ENCODE measurements at places on chromosomes 5 and 9.

DNA sequence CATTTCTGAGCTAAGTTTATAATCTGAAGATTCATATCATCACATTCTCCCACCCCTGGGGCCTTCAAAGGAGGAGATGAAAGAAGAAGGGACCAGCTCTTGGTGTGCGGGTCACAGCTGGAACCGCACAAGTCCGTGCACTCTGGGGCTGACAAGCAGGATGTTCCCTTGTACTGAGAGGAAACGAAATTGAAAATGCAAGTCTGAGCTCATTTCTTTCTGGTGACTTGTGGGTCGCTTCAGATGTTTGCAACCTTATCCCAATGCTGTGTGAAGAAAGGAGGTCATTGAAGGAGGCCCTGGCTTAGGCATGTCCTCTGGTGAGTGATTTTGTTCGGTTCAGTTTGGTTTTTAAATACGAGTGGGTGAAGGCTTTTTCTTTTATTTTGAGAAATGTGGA lies 59.6 kb downstream of the C9orf152 start:
- DNase-seq = no peak

- no peak for DNase-seq
These were observed 220.2 kb downstream of the PLK2 start for GRCh38 chr5:58239731-58240130.

GRCh38 chr5:145903867-145904266 lies 31.1 kb upstream of the GRXCR2 start:
- DNase-seq = no peak

DNA sequence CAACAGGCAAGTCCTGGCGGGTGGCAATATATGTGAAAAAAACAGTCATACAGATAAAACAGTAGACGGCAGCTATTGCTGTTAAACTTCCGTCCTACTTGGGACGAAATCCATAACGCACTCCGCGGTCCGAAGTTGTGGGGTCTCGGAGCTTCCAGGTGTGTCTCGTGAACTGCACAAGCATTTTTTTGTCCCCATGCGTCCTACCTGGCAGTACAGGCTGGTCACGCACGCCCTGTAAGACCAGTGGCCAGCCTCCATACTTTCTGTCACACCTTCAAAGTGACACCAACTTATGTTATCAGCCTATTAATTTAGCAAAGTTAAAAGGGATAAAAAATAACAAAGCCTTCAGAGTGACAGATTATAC lies 51.3 kb downstream of the TGFBI start:
- no peak for DNase-seq

DNA sequence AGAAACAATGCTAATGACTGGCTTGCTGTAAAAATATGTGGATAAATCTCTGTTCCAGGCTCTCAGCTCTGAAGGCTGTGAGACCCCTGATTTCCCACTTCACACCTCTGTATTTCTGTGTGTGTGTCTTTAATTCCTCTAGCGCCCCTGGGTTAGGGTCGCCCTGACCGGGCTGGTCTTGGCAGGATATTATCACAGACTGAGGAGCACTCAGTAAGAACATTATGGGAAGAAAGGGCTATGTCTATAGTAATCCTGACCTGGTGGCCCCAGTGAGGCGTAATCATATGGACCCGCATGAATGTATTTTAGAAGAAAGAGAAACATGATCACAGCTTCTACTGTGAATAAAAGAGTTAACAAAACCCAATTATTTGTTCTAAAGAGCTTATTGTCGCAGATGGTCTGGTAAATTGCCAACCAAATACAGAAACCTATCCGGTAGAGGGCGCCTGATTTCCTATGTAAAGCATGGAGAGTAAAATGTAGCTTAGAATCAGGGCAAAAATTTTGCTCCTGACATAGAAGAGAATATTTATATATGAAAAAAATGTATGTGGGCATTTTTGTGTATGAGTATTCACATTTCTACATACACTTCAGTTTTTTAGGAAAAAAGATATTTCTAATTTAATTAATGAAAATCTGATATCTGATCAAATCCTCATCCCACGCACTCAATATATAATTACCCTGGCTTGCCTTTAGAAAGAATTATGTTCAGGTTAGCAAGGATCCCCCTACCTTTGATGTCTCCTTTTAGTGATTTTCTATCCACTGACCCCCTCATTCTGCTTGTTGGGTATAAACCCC lies 5.8 kb upstream of the IFNA1 start:
- no peak for DNase-seq

- DNase-seq = no peak
These were observed 176.6 kb downstream of the GABBR2 start for GRCh38 chr9:98532147-98532546.

- DNase-seq = no peak
These were observed 214.8 kb upstream of the PIK3R1 start for GRCh38 chr5:68000805-68001204.

DNA sequence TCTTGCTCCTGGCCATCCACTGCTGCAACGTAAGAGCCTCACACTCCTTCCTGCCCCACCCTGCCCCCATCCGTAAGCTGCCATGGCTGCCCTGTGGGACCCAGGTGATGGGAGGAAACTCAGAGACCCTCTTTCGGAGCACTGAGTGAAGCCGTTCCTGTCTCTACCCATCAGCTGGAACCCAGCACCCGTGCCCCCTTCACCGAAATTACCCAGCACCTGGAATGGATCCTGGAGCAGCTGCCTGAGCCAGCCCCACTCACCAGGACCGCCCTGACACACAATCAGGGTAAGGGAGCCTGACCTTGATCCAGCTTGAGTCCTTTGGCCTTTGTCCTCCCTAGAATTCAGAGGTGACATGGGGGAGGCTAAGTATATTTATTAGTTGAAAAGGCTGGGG lies 3.2 kb downstream of the TESK1 start:
- no peak for DNase-seq

GRCh38 chr9:70789086-70789485 lies 332.3 kb downstream of the TRPM3 start:
- DNase-seq = peak; percentile 31

- no peak for DNase-seq
These were observed 29.0 kb downstream of the IRF1 start for GRCh38 chr5:132461569-132462070.

DNA sequence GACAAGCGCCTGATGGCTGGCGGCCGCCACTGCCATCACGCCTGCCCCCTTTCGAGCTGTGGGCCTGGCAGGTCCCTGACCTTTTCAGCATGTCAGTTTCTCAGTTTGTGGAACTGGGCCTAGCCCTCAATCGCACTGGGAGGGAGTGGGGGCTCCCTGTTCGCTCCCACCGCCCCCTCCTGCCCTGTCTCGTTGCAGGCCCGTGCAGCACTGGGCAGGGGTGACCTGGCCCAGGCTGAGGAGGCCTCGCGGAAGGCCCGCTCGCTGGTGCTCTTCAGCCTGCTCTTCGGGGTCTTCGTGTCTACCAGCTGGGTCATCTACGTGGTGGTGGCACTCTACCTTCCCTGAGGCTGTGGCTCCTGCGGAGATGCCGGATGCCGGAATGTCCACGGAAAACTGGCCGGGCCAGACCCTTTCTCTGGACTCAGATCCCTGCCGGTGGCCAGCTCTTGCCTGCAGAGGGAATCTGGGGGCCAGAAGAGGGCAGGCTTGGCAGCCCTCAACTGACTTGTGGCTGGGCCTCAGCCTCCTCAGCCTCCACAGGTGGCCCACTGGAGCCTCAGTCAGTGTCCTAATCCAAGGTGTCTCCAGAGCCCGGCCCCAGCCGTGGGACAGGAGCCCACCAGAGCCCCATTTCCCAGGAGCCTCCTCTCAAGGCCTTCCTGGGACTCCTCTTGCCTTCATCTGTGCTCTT lies 12.7 kb downstream of the PRRT1B start:
- no peak for DNase-seq

- DNase-seq = peak; percentile 42
These were observed 136.8 kb downstream of the TLE1 start for GRCh38 chr9:81552581-81552991.

DNA sequence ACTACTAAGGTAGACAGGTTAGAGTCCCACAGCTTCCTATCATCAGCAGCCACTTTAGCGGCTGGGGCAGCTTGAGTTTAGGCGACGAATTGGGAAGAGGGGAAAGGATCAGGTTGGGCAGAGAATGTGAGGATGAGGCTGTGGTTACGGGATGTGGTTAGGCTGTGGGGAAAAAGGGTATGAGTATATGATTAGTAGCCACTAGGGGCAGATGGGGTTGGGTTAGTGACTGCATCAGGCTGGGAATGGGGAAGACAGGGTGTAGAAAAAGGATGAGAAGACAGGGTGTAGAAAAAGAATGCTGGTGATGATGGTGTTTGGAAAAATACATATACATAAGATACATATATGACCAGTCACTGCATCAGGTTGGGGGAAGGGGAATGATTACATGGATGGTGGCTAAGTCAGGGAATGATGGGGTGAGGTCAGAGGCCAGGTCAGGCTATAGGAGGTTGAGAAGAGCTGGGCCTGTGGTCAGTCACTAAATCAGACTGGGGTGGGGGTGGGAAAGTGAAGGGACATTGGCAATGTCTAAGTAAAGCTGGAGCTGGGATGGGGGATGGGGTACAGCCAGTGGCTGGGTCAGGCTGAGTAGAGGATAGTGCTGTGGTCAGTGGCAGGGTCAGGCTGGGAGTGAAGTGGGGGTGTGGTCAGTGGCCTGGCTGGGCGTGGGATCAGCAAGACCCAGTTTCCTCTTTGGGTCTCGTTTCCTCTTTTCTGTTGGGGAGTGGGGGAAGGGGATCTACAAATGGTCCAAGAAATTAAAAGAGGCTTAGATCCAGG lies 2.1 kb downstream of the TLN1 start:
- DNase-seq = peak; percentile 72

- no peak for DNase-seq
These were observed 334.3 kb upstream of the TRPC7 start for GRCh38 chr5:136699651-136700050.

GRCh38 chr5:151204051-151204450 lies 19.8 kb downstream of the CCDC69 start:
- DNase-seq = no peak

DNA sequence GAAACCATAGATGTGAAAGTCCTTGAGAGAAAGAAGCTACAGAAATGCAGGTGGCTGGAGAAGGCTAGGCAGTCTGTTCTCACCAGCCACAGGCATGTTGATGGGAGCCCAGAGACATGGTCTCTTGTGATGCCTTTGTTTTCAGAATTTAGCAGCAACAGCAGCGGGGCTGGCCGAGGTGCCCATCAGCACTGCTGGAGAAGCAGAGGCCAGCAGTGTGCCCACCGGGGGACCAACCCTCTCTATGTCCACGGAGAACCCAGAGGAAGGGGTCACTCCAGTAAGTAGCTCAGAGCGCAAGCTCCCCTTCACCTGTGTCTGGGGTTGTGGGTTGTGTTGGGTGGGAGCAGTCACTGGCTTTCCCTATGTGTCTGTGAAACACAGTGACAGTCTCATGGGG lies 59.6 kb downstream of the COL15A1 start:
- no peak for DNase-seq

DNA sequence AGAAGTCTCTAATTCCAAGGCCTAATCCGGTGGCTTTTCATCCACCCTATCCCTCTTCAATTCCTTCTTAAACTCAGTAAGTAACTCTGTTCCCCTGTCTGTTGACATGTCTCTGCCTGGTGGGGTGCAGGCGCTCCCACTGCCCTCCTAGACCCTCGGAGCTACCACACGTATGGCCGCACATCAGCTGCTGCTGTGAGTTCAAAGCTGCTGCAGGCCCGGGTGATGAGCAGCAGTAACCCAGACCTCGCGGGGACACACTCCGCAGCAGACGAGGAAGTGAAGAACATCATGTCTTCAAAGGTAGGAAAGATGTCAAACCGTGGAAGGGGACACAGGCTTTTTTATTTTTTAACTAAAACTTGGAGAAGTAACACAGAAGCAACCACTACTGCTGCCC lies 167.7 kb downstream of the DOCK8 start:
- DNase-seq = no peak

DNA sequence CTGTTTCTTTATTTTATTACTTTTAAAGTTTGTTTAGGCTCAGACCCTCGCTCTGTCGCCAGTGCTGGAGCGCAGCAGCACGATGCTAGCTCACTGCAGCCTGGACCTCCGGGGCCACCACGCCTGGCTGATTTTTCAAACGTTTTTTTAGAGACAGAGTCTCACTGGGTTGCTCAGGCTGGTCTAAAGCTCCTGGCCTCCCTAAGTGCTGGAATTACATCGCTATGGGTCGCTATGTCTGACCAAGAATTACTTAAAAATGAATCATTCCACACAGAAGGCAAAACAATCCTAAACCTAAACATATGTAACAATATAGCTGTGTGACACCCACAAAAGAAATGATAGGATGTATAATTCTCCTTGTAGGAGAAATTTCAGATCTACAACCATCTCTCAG lies 86.9 kb upstream of the SIMC1 start:
- DNase-seq = no peak

- DNase-seq = no peak
These were observed 453.9 kb downstream of the ENC1 start for GRCh38 chr5:74186356-74187315.

DNA sequence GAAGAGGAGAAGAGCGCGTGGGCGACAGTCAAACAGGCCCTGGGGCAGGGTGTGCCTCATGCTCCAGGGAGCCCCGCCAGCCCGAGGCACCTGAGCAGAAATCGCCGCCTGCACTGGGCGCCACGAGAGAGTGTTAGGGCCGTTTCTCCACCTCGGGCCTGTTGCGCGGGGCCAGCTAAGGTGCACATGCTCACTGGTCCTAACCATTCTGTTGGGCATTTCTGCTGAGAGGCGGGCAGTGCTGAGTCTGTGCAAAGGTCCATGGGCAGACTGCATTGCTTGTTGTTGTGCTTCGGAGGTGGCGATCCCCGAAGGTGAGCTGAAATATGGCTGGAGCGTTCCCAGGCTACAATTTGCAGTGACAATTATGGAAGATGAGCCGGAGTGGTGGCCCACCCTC lies 367.8 kb upstream of the SPATA31A5 start:
- DNase-seq = no peak

- DNase-seq = no peak
These were observed 17.5 kb downstream of the SLC31A1 start for GRCh38 chr9:113238859-113239232.

- DNase-seq = no peak
These were observed 24.4 kb downstream of the LMNB1 start for GRCh38 chr5:126801174-126801991.

DNA sequence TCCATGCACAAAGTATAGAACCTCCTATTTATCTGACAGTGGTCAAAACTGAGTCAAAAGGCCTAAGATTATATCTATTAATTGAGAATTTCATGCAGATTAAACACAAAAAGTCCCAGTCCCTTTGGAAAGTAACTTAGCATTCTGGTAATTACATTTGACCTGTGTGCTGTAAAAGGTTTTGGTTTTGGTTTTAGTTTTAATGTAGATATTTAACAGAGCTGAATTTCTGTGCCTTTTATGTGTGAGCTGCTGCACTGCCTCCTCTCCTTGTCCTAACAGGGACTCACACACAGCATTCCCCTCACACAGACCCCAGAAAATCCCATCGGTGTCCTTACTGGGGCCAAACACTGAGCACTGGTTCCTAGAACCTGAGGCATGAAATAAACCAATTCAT lies 31.0 kb upstream of the FSD1L start:
- no peak for DNase-seq

- no peak for DNase-seq
These were observed 191.9 kb upstream of the GAS1 start for GRCh38 chr9:87139099-87139730.

GRCh38 chr5:34412736-34413135 lies 243.4 kb upstream of the RAI14 start:
- DNase-seq = no peak

- no peak for DNase-seq
These were observed at the start of gene ZNF366 for GRCh38 chr5:72507231-72507906. ZNF366 (minus strand) TSS chr5:72507410; CDS start chr5:72461496, 45,914 bp downstream.

Data from left hindlimb (tissue), 1 donor.